Astrocyte of the hippocampus (primary cell): ENCODE measurements at places on chromosomes 7 and 10.

DNA sequence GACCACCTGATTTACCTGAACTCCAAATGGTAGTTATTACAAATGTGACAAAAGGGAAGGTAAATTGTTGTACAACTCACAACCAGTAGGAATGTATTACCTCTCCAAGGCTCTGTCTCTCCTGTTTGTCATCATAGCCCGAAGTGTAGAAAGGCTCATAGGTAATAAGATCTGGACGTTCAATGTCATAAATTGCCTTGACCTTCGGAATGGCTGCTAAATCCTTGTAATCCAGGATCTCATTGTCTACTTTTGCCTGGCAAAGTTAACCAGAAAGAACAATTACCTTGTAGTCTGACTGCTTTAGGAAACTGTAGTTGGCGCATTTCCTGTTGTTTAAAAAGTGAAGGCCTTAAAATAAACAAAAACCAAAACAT, 68.6 kb upstream of the AFAP1L2 start:
- DNase-seq = no peak

GRCh38 chr10:78417425-78418370, 384.0 kb downstream of the RPS24 start:
- no peak for DNase-seq

DNA sequence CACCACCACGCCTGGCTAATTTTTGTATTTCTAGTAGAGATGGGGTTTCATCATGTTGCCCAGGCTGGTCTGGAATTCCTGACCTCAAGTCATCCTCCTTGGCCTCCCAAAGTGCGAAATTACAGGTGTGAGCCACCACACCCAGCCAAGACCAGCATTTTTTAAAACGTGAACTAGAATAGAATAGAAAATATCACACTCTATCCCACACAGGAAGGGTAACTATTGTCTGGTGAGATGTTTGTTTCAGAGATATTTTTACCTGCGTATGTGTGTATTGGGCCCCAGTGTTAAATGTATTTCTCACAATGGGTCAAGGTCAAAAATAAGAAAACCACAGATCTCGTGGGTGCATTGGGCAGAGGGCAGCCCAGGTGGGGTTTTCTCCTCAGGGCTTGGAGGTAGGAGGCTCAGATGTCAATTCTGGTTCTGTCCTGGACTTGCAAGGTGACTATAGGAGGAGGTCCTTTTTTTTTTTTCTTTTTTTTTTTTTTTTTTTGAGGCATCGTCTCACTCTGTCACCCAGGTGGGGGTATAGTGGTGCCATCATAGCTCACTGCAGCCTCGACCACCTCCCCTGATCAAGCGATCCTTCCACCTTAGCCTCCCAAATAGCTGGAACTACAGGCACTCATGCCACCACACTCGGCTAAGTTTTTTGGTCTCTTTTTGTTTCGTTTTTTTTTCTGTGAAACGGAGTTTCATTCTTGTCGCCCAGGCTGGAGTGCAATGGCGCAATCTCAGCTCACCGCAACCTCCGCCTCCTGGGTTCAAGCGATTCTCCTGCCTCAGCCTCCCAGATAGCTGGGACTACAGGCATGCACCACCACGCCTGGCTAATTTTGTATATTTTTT, 19.0 kb downstream of the SH2B2 start:
- DNase-seq = no peak

GRCh38 chr7:69412331-69413146, 185.7 kb upstream of the AUTS2 start:
- DNase-seq = peak; percentile 71

- DNase-seq = peak; percentile 58
These were observed 182.5 kb downstream of the KMT2E start for GRCh38 chr7:105196473-105196872.

DNA sequence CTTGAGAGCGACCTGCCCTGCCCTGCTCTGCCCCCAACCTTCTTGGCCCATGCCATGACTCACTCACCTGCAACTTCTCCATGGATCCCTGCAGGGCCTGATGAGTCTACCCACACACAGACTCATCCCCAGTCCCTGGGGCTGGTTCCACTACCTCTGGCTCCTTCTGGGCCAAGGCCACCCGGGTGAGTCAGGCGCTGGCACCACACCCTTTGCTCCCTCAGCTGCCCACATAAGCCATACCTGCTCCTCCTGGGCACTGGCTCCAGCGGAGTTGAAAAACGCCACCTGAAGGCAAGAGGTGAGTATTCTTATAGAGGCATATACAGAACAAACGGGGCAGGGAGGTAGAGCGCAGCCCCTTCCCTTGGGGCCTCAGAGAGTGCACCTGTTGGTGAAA, 16.2 kb upstream of the MTPAP start:
- DNase-seq = no peak

GRCh38 chr7:47801423-47801822, 146.8 kb downstream of the PKD1L1 start:
- DNase-seq = no peak

DNA sequence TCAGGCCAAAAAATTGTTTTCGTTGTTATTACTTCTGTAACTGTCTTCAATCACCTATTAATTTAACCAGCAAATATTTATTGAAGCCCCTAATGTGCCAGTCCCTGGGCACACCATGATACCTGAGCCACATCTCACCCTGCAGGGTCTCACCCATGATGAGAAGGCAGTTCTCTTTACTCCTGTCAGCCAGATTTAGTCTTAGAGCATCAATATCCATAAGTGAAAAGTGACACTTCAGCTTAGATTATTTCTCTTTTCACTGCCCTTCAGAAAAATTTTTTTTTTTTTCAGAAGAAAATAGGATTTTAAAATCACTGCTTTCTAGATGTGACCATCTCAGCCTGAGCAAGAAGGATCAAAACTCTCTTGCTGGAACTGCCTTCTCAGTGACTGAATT, 258.6 kb upstream of the NFE2L3 start:
- no peak for DNase-seq

GRCh38 chr7:28625432-28625831, 213.1 kb downstream of the CREB5 start:
- no peak for DNase-seq

- DNase-seq = no peak
These were observed 15.6 kb downstream of the SMKR1 start for GRCh38 chr7:129517931-129518330.

- DNase-seq = peak; percentile 44
These were observed 910 bp downstream of the WIPF3 start for GRCh38 chr7:29806995-29807841.

GRCh38 chr7:80520199-80520598, 8.3 kb upstream of the GNAT3 start:
- DNase-seq = no peak

DNA sequence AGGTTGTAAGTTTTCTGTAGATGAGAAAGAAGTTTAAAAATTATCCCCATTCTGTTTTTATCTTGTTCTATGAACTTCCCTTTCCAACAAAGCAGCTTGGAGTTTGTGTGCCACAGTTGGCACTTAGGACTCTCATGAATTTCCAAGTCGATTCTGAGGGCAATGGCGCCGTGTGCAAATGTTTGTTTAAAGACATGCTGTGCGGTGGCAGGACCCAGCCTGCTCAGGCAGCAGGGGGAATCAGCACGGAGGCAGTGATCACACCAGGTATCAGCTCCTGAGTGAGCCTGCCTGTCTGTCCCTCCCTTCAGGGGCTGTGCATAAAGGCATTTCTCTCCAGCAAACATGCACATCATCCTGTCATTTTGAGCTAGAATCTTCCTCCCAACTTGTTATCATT, 109.8 kb upstream of the WDR11 start:
- DNase-seq = no peak

DNA sequence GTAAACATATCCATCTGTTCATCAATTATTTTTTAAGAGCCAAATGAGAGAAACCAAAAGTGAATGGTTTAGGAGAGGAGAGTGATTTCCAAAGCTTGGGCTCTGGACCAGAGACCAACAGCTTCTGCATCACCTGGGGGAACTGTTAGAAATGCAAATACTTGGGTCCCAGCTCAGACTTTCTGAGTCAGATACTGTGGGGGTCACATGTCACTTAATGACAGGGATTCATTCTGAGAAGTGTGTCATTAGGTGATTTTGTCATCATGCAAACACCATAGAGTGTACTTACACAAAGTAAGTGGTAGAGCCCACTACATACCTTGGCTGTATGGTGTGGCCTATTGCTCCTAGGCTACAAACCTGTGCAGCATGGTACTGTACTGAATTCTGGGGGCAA, 128.5 kb upstream of the PRR15 start:
- DNase-seq = no peak

GRCh38 chr7:84822941-84823510, 363.8 kb downstream of the SEMA3D start:
- DNase-seq = no peak

- no peak for DNase-seq
These were observed 429.6 kb upstream of the VSTM2A start for GRCh38 chr7:54112567-54112966.

DNA sequence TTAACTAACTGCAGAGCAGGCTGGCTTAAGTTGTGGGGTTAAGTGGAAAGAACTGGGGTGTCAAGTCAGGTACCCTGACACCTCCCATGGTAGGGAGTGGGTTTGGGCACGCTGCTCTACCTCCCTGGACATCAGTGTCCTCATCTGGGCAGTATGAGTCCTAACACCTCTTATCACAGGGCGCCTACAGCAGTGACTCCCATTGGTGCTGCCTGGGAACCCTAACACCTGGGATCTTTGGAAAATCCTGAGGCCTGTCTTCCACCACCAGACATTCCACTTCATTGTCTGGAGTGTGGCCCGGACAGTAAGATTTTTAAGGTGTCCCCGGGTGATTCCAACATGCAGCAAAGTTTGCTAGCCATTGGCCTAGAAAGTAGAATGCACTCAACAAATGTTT, 239.1 kb downstream of the SKAP2 start:
- no peak for DNase-seq

- peak; percentile 71 for DNase-seq
These were observed 776 bp downstream of the PEX1 start for GRCh38 chr7:92527300-92528187.

GRCh38 chr10:113893570-113893969, 39.1 kb downstream of the NHLRC2 start:
- peak; percentile 23 for DNase-seq

DNA sequence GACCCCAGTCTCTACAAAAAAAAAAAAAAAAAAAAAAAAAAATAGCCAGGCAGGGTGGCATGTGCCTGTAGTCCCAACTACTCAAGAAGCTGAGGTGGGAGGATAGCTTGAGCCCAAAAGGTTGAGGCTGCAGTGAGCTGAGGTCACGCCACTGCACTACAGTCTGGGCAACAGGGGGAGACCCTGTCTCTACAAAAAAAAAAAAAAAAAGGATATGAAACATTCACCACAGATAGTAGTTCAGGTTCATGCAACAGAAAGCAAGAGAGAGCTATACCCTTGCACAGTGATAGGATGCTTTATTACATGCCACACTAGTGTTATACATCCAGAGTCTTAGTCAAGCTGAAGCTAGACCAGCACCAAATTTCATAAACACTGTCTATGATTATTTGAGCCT, 148.4 kb upstream of the KAT6B start:
- DNase-seq = no peak

- no peak for DNase-seq
These were observed 44.7 kb downstream of the AVL9 start for GRCh38 chr7:32539919-32540531.

DNA sequence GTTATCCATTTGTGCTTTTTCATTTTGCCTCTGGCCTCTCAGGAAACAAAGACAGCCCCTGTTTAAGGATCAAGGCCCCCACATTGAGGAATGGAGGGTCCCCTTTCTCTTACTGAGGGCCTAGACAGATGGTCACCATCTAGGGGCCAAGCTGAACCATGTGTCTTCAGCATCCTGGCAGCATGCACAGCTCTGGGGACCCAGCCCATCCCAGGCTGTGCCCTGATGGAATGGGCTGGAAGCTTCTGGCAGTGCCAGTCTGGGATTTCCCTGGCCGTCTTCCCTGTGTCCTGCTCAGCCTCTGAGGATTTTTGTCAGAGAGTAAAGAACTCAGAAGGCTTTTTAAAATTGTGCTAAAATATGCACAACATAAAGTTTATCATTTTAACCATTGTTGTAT, 116.8 kb downstream of the ITIH5 start:
- no peak for DNase-seq

DNA sequence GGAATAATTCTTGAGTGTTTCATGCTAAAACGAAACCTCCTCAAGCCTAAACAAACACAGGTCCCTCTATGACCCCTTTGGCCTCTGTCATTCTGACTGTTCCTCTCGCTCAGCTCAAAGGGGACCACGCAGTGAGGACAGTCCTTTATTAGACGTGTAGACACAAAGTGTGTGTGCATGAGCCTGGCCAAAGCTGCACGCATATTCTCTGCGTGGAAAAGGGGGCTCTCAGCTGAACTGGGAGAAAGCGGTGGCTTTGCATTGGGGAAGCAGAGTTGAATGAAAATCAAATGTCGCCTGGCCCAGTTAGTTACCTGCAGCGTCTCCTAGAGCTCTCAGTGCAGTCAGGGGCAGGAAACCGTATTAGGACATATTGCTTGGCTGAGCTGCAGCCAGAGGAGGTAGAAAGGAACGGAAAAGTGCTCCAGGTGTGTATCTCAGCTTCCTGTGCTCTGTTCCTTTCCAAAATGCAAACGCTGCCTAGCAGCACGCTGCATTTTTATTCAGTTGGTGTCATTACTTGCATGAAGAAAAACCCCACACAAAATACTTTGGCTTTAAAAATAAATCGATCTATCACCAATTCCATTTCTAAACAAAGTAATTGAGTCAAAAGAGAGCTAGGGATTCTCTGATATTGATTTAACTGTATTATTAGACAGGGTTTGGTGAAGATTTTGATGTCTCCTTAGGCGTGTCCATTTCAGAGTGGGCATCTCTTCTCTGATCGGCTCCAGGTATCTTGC, 4.9 kb downstream of the GATA3 start:
- no peak for DNase-seq

GRCh38 chr7:102287981-102288278, 1.3 kb downstream of the SH2B2 start:
- no peak for DNase-seq

GRCh38 chr7:126589068-126589684, 663.6 kb downstream of the GRM8 start:
- no peak for DNase-seq

DNA sequence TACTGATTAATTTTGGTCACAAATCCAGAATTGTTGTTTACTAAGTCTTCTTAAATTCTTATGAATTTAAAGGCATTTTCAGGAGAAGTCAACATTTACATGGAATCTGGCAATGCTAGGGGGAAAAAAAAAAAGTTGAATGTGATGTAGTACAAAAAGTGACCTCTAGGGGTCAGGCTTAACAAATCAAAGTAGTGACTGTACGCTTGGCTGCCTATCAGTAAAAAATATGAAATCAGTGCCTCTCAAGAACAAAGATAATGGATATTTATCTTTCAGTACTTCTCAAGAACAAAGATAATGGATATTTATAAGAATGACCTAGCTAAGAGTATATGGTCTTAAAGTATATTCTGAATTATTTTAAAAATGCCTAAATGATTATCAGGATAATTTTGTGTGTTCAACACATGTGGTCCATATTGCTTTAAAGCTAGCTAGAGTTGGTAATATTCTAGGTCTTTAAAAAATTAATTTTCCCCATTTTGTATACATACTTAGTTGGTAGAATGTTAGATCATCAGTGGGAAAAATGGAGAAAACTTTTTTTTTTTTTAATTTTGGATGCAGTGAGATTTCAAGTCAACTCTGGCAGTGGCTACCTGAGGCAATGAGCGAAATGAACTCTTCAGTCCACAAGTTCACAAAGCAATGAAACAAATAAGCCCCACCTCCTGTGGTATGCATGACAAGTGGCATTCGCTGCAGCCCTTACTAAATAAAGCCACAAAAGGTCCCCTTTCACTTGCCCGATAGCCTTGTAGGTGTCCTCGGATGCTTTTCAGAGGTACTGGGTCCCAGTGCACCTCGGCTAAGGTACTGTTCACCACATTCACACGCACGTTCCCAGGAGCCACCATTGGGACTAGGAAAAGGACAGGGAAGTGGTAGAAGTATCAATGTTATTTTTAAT, 51.2 kb upstream of the LAMB4 start:
- peak; percentile 79 for DNase-seq
